Lung microvascular endothelial cell (primary cell): ENCODE measurements at places on chromosomes 2 and 18.

DNA sequence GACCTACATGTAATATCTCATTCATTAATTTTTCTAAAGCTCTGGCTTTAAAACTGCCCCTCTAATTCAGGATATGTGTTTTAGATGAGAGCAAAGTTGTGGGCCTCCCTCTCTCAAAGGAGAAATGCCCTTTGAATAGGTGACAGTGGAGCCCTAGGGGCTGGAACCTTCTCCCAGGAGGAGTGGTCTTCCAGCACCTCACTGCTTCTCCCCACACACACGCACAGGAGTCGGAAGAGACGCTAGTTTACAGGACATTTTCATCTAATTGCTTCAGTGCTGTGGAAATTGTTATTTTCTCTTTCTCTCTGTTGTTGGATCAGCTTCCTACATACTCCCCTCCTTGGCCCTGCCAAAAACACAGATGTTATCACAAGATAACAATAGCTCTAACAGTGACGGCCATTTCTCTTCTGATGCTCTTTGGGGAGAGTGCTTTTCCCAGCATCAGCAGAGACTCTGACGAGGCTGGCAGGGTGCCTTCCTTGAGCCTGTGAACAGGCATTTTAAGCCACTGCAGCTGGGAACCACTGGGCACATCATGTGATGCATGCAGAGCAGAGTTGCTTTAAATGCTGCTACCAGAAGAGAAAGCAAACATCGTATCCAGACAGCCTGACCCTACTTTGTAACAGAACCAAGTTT lies 209.4 kb upstream of the SP5 start:
- peak; percentile 64 for DNase-seq

GRCh38 chr2:2557475-2557874 lies 226.4 kb upstream of the MYT1L start:
- DNase-seq: no peak

- DNase-seq: no peak
Observed at GRCh38 chr2:217114117-217114516, 254.3 kb upstream of the TNP1 start.

- DNase-seq: no peak
Observed at GRCh38 chr2:211453311-211453887, 897.0 kb downstream of the CPS1 start.

- no peak for DNase-seq
Observed at GRCh38 chr18:63539904-63540510, 2.2 kb upstream of the SERPINB12 start.

DNA sequence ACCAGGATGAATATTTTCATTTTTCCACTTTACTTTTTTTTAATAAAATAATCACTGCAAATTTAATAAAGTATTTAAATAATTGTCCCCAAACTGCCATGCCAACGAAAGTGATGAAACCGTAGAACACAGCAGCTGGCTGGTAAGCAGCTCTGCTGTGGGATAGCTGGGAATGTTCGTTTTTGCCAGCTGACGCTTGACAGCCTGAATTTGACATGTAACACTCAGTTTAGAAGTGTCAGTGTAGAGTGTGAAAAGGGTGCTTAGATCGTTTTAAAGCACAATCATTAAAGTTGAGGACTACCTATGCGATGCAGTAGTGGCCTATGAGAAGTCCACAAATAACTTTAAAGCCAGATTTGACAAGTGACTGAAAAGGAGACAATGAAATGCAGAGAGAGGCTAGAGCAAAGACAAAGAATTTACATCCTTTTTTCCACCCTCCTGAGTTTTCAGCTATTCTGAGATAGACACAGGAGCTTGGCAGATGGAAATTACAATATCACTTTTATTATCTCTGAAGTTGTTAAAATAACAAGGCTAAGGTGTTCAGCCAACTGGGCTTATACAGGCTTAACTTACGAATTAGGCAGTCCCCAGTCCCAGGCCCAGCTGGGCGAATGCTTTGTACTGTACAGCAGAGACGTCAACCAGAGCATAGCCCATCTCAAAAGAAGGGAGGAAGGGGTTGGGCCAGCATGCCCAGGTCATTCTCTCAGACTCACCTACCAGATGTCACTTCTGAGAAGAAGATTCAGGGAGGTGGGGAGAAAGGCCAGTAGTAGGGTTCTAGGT lies 31.9 kb upstream of the SLC1A4 start:
- no peak for DNase-seq

DNA sequence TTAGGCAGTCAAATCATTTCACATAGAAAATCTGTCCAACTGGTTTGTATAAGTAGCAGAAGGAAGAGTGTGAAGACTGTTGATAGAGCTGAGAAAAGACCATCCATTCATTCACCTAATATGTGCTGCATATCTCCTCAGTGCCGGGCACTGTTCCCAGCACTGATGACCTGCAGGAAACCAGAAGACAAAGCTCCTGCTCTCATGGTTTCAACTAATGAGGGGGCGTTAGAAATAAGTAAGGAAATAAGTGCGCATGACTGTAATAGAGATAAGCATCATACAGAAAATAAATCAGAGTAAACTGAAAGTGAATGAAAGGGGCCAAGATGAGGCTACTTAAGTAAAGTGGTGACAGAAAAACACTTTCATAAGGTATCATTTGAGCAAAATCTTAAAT lies 427.5 kb upstream of the CDH20 start:
- peak; percentile 61 for DNase-seq

DNA sequence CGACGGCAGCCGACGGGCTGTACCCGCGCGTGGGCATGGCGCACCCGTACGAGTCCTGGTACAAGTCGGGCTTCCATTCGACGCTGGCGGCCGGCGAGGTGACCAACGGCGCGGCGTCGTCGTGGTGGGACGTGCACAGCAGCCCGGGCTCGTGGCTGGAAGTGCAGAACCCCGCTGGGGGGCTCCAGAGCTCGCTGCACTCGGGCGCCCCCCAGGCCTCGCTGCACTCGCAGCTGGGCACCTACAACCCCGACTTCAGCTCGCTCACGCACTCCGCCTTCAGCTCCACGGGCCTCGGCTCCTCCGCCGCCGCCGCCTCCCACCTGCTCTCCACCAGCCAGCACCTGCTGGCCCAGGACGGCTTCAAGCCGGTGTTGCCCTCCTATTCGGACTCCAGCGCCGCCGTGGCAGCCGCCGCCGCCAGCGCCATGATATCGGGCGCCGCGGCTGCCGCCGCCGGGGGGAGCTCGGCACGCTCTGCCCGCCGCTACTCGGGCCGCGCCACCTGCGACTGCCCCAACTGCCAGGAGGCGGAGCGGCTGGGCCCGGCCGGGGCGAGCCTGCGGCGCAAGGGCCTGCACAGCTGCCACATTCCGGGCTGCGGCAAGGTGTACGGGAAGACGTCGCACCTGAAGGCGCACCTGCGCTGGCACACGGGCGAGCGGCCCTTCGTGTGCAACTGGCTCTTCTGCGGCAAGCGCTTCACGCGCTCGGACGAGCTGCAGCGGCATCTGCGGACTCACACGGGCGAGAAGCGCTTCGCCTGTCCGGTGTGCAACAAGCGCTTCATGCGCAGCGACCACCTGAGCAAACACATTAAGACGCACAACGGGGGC lies 2.0 kb downstream of the SP9 start:
- DNase-seq: peak; percentile 52

GRCh38 chr2:191150600-191151330 lies at the start of gene STAT4:
TSS of gene STAT4 (minus strand) at chr2:191150994. CDS start at chr2:191148203, 2,791 bp downstream.
- DNase-seq: no peak

DNA sequence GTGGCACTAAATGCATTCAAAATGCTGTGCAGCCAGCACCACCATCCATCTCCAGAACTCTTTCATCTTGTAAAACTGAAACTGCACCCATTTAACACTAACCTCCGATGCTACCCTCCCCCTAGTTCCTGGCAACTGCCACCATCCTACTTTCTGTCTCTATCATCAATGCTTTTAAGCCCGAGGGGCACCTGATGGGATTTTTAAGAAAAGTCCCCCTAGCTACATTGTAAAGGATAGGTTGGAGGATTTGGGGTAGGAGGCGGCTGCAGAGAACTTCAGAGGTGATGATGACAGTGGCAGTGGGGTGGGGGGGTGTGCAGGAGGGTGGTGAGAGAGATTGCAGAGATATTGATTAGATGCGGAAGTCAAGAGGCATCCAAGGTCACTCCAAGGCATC lies 10.8 kb upstream of the YWHAQ start:
- DNase-seq: no peak

DNA sequence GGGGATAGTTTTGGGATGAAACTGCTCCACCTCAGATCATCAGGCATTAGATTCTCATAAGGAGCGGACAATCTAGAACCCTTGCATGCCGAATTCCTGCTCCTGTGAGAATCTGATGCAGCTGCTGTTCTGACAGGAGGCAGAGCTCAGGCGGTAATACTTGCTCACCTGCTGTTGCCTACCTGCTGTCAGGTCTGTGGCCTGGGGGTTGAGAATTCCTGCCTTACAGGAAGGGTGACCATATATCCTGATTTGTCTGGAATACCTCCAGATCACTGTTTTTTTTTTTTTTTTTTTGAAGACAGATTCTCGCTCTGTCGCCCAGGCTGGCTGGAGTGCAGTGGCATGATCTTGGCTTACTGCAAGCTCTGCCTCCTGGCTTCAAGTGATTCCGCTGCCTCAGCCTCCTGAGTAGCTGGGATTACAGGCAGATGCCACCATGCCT lies 21.7 kb downstream of the ACSL3 start:
- no peak for DNase-seq
